ENCODE measurements at places on chromosomes 11 and 22.

GRCh38 chr22:28139961-28140360 is 220.9 kb upstream of the PITPNB start:
- no peaks in the 10 kb centered on the region for H3K27me3 ChIP-seq
- peaks cover 25% of the 10 kb centered on the region for H3K4me1 ChIP-seq
- peak overlapping the region; percentile 68 for H3K27ac ChIP-seq
- H3K4me3 ChIP-seq = no peak overlapping the region

GRCh38 chr11:68651208-68651984 is 32.9 kb upstream of the GAL start:
- H3K4me1 ChIP-seq = no peaks in the 10 kb centered on the region
- H3K27ac ChIP-seq = no peak overlapping the region
- no peak overlapping the region for H3K4me3 ChIP-seq
- no peaks in the 10 kb centered on the region for H3K36me3 ChIP-seq

- no peaks in the 10 kb centered on the region for H3K4me1 ChIP-seq
- H3K4me3 ChIP-seq = no peak overlapping the region
- no peaks in the 10 kb centered on the region for H3K27me3 ChIP-seq
- no peaks in the 10 kb centered on the region for H3K36me3 ChIP-seq
These were observed 196.4 kb downstream of the IGLL1 start for GRCh38 chr22:23383491-23384361.

DNA sequence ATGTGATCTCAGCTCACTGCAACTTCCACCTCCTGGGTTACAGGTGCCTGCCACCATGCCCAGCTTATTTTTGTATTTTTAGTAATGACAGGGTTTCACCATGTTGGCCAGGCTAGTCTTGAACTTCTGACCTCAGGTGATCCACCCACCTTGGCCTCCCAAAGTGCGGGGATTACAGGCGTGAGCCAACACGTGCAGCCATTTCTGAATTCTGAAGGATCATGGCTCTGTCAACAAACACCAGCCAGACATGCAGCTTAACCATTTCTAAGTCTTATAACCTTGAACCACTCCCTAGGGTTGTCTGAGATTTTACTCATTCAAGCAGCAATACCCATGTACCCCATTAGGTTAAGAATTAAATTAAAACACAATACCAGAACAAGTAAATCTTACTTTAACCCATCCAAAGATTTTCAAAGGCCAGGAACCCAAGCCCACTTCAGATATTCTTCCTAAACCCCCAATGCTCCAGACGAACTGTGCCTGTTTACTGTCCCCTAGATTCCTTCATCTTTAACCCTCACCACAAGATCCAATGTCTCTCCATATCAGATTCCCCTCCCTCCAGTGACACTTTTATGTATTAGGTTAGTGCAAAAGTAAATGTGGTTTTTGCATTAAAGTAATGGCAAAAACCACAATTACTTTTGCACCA is 4.0 kb downstream of the RPS13 start:
- no peak overlapping the region for H3K4me3 ChIP-seq
- no peak overlapping the region for H3K27ac ChIP-seq
- H3K27me3 ChIP-seq = no peaks in the 10 kb centered on the region

- peaks cover 25% of the 10 kb centered on the region for H3K27me3 ChIP-seq
- peaks cover 9% of the 10 kb centered on the region for H3K4me1 ChIP-seq
- no peak overlapping the region for H3K4me3 ChIP-seq
- DNase-seq = no peak
- H3K36me3 ChIP-seq = no peaks in the 10 kb centered on the region
These were observed 77.8 kb downstream of the CDKN1C start for GRCh38 chr11:2807801-2808241.

- H3K27me3 ChIP-seq = no peaks in the 10 kb centered on the region
- peak; percentile 83 for DNase-seq
- peak overlapping the region; percentile 26 for H3K27ac ChIP-seq
- peaks cover 30% of the 10 kb centered on the region for H3K4me1 ChIP-seq
- H3K4me3 ChIP-seq = no peak overlapping the region
These were observed 39.4 kb downstream of the MICAL2 start for GRCh38 chr11:12149672-12150225.

All from IMR-90 (cell line).